ENCODE measurements at places on chromosomes 5 and 9.
A peak's percentile ranks its signal among the peaks of the same experiment; 100 is the strongest.

DNA sequence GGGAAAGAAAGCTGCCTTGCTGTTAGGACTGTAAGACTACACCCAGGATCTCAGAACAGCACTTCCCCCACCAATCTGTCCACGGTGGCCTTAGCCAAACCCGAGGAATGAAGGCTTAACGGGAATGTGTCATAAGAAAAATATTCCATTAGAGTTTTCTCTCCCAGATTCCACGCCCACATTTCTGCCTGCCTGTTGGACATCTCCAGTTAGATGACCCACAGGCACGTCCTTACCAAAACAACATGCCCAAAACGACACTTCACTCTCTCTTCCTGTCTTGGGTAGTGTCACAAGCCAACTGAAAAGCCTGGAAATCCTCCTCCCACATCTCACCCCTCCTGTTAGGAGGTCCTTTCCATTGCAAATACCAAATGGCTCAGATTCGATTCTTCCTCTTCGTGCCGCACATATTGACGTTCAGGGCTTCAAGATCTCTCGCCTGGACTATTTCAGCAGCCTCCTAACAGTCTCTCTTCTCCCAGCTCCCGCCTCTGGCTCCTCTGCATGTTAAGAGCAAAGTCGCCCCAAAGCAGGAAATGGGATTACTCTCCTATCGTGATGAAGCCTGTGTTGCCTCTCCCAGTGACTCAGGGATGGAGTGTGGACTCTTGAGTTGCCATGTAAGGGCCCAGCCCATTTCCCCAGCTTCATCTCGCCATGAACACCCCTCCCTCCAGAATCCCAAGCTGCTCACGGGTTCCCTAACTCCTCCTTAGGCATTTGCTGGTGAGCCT, 159.3 kb downstream of the NR3C1 start:
- peaks cover 12% of the 10 kb centered on the region for H3K4me1 ChIP-seq
- no peaks in the 10 kb centered on the region for H3K36me3 ChIP-seq
- H3K4me3 ChIP-seq, result no peak overlapping the region
- H3K27me3 ChIP-seq, result no peaks in the 10 kb centered on the region
- peak; percentile 52 for DNase-seq

DNA sequence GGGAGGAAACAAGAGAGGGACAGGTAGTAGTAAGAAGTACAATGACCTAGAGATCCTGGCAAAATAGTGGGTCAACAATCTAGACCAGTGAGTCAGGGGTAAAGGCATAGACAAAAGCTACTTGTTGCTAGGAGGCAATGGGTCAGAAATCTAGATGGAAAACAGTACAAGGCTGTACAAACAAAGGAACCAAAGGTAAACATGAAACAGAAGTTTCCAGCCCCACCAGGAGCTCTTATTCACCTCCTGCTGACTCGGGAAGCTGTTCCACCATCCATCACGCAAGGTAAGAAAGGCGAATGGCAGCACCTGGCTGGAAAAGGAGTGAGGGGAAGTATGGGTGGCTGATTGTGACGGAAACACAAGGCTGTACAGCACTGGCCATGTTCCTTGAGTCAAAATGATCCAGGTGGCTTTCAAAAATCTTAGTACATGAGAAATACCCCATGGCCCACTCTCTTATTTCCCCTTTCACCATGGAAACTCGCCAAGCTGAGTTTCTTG, 70.5 kb upstream of the RAI14 start:
- H3K36me3 ChIP-seq, result no peaks in the 10 kb centered on the region
- H3K4me1 ChIP-seq, result peaks cover 19% of the 10 kb centered on the region
- no peaks in the 10 kb centered on the region for H3K27me3 ChIP-seq

GRCh38 chr9:99964336-99964735, 57.9 kb downstream of the STX17 start:
- H3K4me3 ChIP-seq, result no peak overlapping the region
- DNase-seq, result no peak
- H3K4me1 ChIP-seq, result peaks cover 14% of the 10 kb centered on the region
- H3K27ac ChIP-seq, result no peak overlapping the region
- no peaks in the 10 kb centered on the region for H3K27me3 ChIP-seq
- no peaks in the 10 kb centered on the region for H3K36me3 ChIP-seq

DNA sequence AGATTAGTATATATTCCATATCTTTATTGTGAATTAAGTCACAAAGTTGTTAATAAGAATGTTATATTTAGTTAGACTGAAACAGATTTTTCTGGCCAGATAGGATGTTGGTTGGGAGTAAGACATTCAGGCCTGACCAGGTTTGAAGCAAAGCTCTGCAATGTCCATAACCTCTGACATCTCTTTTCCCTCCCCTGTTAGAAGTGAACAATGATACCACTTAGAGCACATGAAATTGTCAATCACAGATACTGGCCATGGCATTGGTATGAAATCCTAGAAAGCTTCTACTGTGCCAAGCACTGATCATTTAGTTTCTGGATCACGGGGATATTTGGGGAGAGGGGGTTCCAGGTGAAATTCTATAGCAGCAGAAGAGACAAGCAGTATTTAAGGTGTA, 1455.1 kb upstream of the CDH9 start:
- H3K36me3 ChIP-seq, result no peaks in the 10 kb centered on the region
- no peaks in the 10 kb centered on the region for H3K4me1 ChIP-seq
- H3K27me3 ChIP-seq, result no peaks in the 10 kb centered on the region
- no peak overlapping the region for H3K27ac ChIP-seq
- H3K4me3 ChIP-seq, result no peak overlapping the region

DNA sequence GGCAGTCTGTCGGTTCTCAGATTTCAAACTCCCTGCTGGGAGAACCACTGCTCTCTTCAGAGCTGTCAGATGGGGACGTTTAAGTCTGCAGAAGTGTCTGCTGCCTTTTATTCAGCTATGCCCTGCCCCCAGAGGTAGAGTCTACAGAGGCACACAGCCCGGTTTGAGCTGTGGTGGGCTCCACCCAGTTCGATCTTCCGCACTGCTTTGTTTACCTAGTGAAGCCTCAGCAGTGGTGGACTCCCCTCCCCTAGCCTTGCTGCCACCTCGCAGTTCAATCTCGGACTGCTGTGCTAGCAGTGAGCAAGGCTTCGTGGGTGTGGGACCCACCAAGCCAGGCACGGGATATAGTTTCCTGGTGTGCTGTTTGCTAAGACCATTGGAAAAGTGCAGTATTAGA, 8.0 kb downstream of the SLC27A6 start:
- no peaks in the 10 kb centered on the region for H3K27me3 ChIP-seq
- no peaks in the 10 kb centered on the region for H3K4me1 ChIP-seq
- no peak for DNase-seq
- H3K27ac ChIP-seq, result no peak overlapping the region
- no peak overlapping the region for H3K4me3 ChIP-seq
- H3K36me3 ChIP-seq, result no peaks in the 10 kb centered on the region

DNA sequence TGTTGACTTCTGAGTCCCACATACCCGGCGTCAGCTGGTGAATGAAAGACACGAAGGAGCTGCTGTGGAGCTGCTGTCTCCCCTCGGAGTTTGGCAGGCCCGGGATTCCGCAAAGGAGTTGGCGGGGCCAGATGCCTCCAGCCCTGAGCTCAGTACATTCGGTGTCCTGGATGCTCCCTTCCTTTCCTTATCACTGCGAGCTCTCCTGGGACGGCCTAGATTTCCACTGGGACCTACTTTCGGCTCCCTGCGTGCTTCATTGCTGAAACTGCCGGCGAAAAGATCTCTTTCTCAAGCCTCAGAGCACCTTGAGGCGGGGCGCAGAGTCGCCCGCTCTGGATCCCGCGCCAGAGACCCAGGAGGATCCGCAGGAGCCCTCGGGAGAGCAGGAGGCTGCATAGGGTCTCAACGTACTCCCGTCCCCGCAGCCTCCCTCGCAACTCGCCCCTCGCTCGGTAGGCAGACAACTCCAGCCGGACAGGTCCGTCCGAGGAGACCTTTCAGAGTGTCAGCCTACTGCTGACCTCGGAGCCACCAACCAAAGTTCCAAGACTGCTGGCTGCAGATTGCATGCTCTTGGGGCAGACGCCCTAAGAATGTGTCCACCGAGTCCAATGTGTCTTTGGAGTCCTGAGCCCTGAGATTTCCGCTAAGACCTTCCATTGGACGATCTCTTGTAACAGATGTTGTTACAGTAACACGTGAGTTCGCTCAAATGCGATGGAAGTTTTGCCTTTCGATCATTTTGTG, 6.1 kb downstream of the ANXA2R start:
- H3K4me3 ChIP-seq, result no peak overlapping the region
- no peak overlapping the region for H3K27ac ChIP-seq
- H3K27me3 ChIP-seq, result no peaks in the 10 kb centered on the region
- DNase-seq, result no peak
- H3K4me1 ChIP-seq, result no peaks in the 10 kb centered on the region
- H3K36me3 ChIP-seq, result no peaks in the 10 kb centered on the region

DNA sequence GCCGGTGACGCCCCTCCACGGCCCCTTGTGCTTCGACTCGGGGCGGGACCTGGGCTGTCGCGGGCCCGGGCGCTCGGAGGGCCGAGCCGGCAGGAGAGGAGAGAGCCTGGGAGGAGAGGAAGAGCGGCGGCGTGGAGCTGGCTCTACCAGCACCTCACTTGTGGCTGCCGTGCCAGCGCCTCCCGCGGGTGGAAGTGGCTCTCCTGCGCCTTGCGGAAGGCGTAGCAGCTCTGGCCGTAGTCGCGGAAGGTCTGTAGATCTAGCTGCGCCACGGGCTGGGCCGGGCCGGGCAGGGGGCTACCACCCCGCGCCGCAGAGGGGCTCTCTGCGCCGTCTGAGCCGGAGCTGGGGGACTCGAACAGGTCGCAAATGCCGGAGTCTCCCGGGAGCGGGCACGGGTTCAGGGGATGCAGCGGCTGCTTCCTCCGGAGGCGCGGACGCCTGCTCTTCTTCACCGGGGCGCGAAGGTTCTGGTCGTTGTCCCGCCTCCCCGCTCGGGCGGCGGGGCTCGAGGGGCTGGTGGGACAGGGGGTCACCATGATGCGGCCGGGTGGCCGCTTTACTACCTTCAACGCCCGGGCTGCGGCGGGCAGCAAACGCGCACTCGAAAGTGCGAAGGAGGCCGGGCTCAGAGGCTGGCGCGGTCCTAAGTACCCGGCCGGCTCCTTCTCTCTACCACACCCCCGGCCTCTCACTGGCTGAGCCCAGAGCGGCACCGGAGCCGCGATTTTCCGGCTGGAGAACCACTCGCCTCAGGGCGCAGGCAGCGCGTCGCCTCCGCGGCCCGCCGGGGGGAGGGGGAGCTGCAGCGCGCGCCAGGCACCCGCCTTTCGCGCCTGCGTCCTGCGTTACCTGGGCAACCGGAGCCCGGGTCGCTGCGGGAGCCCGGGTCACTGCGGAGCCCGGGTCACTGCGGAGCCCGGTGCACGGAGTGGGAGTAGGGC, at the start of gene CCNO:
CCNO (minus strand) TSS at position 624 of the 944 bp plus-strand sequence; CDS start at position 539, 85 bp downstream.
- H3K27ac ChIP-seq, result peak within 1 kb of the TSS; percentile 53
- peaks cover 4% of the 10 kb centered on the region for H3K27me3 ChIP-seq
- H3K36me3 ChIP-seq, result no peaks in the 10 kb centered on the region
- DNase-seq, result peak; percentile 84
- H3K4me3 ChIP-seq, result peak within 1 kb of the TSS; percentile 57
- peaks cover 7% of the 10 kb centered on the region for H3K4me1 ChIP-seq

- H3K4me3 ChIP-seq, result no peak overlapping the region
- DNase-seq, result no peak
- no peak overlapping the region for H3K27ac ChIP-seq
- H3K27me3 ChIP-seq, result no peaks in the 10 kb centered on the region
- H3K4me1 ChIP-seq, result no peaks in the 10 kb centered on the region
Measured at GRCh38 chr5:90956511-90957097, 398.0 kb downstream of the ADGRV1 start.

DNA sequence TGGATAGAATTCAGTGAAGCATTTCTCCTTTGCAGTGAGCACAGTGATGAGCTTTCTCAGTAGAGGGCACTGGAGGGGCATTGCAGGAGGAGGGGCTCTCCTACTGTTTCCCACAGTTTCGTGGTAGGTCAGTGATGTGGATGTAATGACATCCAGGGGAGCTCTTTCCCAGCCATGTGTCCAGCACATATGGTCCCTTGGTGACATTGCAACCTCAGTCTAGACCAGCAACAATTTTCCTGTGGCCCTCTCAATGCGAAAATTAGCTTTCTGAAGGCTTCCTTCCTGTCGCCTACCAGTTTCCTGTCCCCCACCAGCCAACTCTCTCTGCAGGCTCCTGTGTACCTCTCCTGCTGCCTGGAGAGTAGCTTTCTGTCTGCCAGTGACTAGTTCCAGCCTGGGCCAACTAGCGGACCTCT, 6.9 kb upstream of the PDCL start:
- no peak overlapping the region for H3K4me3 ChIP-seq
- no peaks in the 10 kb centered on the region for H3K27me3 ChIP-seq
- H3K36me3 ChIP-seq, result no peaks in the 10 kb centered on the region
- DNase-seq, result no peak
- no peak overlapping the region for H3K27ac ChIP-seq

GRCh38 chr9:114276908-114277821, 45.7 kb upstream of the ORM1 start:
- H3K4me3 ChIP-seq, result no peak overlapping the region
- peaks cover 15% of the 10 kb centered on the region for H3K4me1 ChIP-seq
- peaks cover 4% of the 10 kb centered on the region for H3K36me3 ChIP-seq
- no peaks in the 10 kb centered on the region for H3K27me3 ChIP-seq

- no peaks in the 10 kb centered on the region for H3K36me3 ChIP-seq
- H3K27ac ChIP-seq, result no peak overlapping the region
- no peaks in the 10 kb centered on the region for H3K27me3 ChIP-seq
- no peak overlapping the region for H3K4me3 ChIP-seq
Measured at GRCh38 chr9:96399325-96399633, 15.8 kb upstream of the SLC35D2 start.

- no peak overlapping the region for H3K27ac ChIP-seq
- H3K36me3 ChIP-seq, result no peaks in the 10 kb centered on the region
- no peak overlapping the region for H3K4me3 ChIP-seq
- no peak for DNase-seq
- no peaks in the 10 kb centered on the region for H3K4me1 ChIP-seq
Measured at GRCh38 chr5:45680950-45681349, 15.2 kb downstream of the HCN1 start.

- no peaks in the 10 kb centered on the region for H3K4me1 ChIP-seq
- no peaks in the 10 kb centered on the region for H3K27me3 ChIP-seq
- H3K27ac ChIP-seq, result no peak overlapping the region
- H3K36me3 ChIP-seq, result no peaks in the 10 kb centered on the region
Measured at GRCh38 chr5:135986891-135987401, 32.2 kb upstream of the LECT2 start.

- H3K27me3 ChIP-seq, result no peaks in the 10 kb centered on the region
- no peaks in the 10 kb centered on the region for H3K4me1 ChIP-seq
- H3K36me3 ChIP-seq, result no peaks in the 10 kb centered on the region
- H3K4me3 ChIP-seq, result no peak overlapping the region
Measured at GRCh38 chr5:15383469-15383868, 116.5 kb upstream of the FBXL7 start.

- H3K27me3 ChIP-seq, result no peaks in the 10 kb centered on the region
- no peaks in the 10 kb centered on the region for H3K36me3 ChIP-seq
- no peak overlapping the region for H3K4me3 ChIP-seq
Measured at GRCh38 chr5:157602505-157602904, 26.9 kb upstream of the ADAM19 start.

All from Caco-2 (cell line).